ENCODE measurements at places on chromosomes 12 and 14. TPM values are rescaled to one million over a fixed set of nuclear protein-coding genes. Genes with fewer than 3 reads are reported as not detected.

DNA sequence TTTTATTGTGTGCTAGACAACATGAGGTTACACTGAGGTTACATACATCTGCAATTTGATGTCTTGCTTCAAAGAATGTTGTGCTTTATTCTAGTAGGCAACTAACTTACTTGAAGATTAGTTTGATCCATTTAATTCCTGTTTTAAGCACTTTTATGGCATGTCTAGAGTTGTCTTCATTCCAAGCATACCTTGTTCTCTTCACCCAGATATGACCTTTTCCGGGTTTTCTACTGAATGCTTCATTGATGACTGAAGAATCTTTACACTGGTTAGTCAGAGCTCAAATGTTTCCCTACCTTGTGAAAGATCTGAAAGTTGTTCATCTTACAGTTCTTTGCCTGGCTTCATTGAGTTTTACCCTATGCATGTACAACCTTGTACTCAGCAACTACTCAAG, 274.0 kb upstream of the KITLG start:
- DNase-seq: peak; percentile 50
- no peak overlapping the region for H3K4me3 ChIP-seq

TTC8 gene
- polyA plus RNA-seq: 23.0 TPM

DNA sequence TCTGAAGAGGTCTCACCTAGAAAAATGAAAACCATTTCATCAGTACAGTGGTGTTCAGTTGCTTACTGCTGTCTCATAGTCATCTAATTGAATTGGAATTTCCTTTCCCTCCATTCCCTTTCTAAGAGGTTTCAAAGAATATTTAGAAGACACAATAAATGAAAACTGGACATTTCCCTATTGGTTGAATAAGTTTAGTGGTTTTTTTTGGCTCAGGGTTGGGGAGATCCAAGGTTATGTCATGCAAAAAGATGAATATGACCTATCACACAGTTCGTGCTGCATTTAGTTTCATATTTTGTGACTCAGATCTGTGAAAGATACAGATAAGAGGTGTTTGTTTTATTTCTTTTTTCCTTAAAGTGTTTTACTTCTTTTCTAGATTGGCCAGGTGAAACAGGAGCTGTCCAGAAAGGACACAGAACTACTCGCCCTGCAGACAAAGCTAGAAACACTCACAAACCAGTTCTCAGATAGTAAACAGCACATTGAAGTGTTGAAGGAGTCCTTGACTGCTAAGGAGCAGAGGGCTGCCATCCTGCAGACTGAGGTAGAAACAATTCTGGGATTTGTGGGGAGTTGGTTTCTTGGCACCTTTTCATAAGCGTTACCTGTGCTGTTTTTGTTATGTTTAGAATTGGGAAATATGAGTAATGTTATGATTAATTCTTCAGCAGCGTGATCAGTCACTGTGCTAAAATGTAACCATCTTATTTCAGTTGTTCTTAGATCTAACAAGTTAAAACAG, 124.6 kb downstream of the ERC1 start:
- no peaks in the 10 kb centered on the region for H3K4me1 ChIP-seq
- no peaks in the 10 kb centered on the region for H3K36me3 ChIP-seq
- H3K4me3 ChIP-seq: no peak overlapping the region

DNA sequence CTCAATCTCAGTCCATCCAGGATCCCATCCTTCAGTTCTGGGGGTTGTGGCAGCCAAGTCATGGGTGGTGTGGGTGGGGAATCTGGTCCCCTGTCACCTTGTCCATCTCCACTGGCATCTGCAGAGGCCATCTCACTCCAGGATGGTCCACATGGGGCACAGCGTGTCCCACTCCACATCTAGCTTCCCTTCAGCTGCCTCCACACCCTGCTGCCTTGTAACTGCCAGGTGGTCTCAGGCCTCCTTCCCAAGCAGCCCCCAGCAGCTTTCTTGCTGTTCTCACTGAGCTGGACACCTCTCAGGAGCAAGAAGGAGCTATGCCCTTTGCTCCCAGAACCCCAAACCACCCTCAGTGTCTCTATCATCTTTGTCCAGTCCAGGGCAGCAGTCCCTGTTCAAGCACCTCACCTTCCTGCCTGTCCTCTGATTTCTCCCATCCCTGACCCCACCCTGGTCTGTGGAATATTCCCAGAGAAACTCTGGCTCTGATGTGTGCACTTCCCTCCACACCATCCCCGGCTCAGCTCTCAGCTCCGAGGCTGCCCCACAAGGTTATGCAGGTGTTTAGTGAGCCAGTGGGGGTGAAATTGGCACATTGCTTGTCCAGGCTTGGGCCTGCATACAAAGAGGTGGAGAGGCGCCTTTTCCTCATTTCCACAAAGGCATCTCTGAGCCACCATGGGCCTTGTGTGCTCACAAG, 13.7 kb upstream of the DYNC1H1 start:
- no peak overlapping the region for H3K4me3 ChIP-seq
- no peaks in the 10 kb centered on the region for H3K27me3 ChIP-seq
- H3K4me1 ChIP-seq: peaks cover 7% of the 10 kb centered on the region
- no peaks in the 10 kb centered on the region for H3K36me3 ChIP-seq
- H3K27ac ChIP-seq: no peak overlapping the region

DNA sequence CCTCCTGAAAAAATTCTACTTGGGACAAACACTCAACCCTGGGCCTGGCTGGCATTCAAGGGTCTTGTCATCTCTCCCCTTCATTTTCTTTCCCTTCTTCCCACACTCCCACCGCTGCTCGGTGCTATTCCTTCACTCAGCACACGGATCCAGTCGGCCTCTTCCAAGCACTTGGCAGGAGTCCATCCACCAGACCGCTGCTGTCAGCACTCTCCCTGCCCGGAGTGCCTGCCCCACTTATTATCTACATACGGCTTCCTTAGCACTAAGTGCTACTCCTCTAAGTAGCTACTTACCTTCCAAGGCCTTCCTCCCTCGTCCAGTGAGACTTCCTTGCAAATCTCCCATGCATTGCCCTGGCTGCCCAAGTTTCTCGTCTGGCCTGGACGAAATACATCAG, 29.8 kb downstream of the CALM1 start:
- no peak overlapping the region for H3K27ac ChIP-seq
- no peak overlapping the region for H3K4me3 ChIP-seq
- H3K27me3 ChIP-seq: no peaks in the 10 kb centered on the region
- DNase-seq: no peak

GRCh38 chr12:117207675-117208074, 17.4 kb upstream of the FBXO21 start:
- H3K4me1 ChIP-seq: no peaks in the 10 kb centered on the region
- no peak overlapping the region for H3K27ac ChIP-seq
- H3K4me3 ChIP-seq: no peak overlapping the region
- no peaks in the 10 kb centered on the region for H3K27me3 ChIP-seq

DNA sequence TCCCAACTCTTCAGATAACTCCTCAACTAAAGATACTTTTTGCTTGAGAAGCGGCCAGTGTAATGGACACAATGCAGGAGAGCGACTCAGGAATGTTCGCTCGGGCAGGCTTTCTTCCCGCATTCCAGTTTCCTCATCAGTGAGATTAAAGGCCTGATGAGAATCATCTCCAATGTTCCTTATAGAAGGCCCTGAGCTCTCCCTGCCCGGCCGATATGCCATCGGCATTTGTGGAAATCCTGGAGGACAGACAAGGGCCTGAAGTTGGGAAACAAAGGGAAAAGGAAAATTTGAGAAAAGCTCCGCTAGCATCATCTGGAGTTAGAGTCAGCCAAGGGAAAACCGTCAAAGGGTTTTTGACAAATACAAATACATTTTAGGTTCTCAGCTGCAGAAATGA, 38.0 kb upstream of the FOXN3 start:
- H3K27ac ChIP-seq: peak overlapping the region; percentile 44
- H3K27me3 ChIP-seq: no peaks in the 10 kb centered on the region
- H3K4me3 ChIP-seq: no peak overlapping the region
- H3K4me1 ChIP-seq: peaks cover 9% of the 10 kb centered on the region
- DNase-seq: no peak

GRCh38 chr14:92209141-92209540, 87.4 kb downstream of the CPSF2 start:
- no peak for DNase-seq
- no peak overlapping the region for H3K4me3 ChIP-seq
- no peaks in the 10 kb centered on the region for H3K27me3 ChIP-seq
- H3K27ac ChIP-seq: no peak overlapping the region
- no peaks in the 10 kb centered on the region for H3K4me1 ChIP-seq

GRCh38 chr12:119225454-119225853, 46.7 kb downstream of the HSPB8 start:
- H3K27ac ChIP-seq: no peak overlapping the region
- H3K4me1 ChIP-seq: no peaks in the 10 kb centered on the region
- no peaks in the 10 kb centered on the region for H3K36me3 ChIP-seq
- H3K4me3 ChIP-seq: no peak overlapping the region
- peaks cover 4% of the 10 kb centered on the region for H3K27me3 ChIP-seq
- DNase-seq: no peak

- no peak overlapping the region for H3K4me3 ChIP-seq
- peaks cover 69% of the 10 kb centered on the region for H3K4me1 ChIP-seq
- DNase-seq: no peak
- no peaks in the 10 kb centered on the region for H3K36me3 ChIP-seq
- H3K27ac ChIP-seq: peak overlapping the region; percentile 80
Observed at GRCh38 chr14:69632164-69632563, 20.8 kb downstream of the SUSD6 start.

DNA sequence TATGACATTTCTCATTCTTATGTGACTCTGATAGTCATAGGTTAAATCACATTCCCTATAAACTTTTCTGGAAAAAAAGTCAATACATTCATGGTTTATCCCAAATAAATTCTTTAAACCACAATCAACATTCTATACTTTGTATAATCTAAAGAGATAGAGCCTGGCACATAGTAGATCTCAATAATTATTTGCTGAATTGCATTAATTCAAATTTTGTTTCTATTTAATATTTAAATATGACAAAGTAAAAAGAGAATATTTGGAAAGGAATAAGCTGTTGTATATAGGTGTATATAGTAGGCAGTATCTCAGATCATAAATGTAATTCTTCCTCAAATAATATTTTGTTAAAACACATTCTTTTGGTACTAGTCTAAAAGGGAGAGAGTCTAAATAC, 102.2 kb upstream of the USP15 start:
- H3K36me3 ChIP-seq: no peaks in the 10 kb centered on the region
- peaks cover 3% of the 10 kb centered on the region for H3K27me3 ChIP-seq
- no peak overlapping the region for H3K27ac ChIP-seq

DNA sequence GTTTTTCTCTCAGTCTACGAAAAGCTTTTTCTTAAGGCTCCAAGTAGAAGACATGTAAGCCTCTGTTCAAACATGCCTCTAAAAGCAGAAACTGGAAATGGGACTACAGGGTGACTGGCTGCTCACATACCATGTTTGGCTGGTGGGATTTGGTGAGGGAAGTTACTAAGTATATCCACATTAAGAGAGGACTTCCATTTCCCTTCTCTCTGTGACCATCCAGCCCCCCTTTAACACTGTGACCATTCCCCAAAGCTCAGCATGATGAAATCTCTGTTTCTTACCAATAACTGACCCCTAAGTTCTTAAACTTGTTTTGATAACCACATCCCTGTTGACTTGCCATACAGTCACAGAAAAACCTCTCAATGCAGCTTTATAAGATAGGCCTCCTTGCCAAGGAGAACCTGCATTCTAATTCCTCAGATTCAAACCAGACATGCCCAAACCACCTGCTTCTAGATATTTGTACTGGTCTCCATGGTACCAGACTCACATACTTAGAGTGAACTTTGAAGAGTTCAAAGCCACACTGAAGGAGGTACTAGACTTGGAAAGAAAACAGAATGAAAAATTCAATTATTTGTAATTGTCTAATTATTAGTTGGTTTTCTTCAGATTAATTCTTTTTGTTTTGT, 102.2 kb downstream of the VEZT start:
- H3K4me1 ChIP-seq: peaks cover 18% of the 10 kb centered on the region
- H3K36me3 ChIP-seq: no peaks in the 10 kb centered on the region
- peak overlapping the region; percentile 80 for H3K27ac ChIP-seq

DNA sequence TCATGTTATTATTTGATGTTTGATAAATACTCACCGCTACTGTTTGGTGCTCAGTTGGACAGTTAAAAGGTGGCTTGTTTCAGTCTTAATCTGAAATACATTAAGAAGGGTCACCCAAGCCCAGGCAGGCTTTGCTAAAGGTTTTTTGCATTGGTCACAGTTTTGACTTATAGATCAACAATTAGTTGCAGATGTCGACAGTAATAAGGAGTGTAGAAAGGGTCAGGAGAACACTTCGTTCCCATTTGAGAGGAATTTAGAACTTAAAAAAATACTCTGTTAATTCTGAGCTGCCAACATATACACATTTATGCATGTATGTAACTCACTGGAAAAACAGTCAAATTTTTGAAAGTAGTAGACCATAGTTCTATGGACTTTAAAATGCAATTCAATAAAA, 130.3 kb downstream of the TMEM30B start:
- no peaks in the 10 kb centered on the region for H3K27me3 ChIP-seq
- H3K4me3 ChIP-seq: no peak overlapping the region
- DNase-seq: no peak
- H3K4me1 ChIP-seq: peaks cover 6% of the 10 kb centered on the region
- H3K36me3 ChIP-seq: no peaks in the 10 kb centered on the region

TBX3 gene
- 109 TPM for polyA plus RNA-seq

GRCh38 chr14:65019944-65020566, 33.4 kb downstream of the FNTB start:
- H3K4me1 ChIP-seq: no peaks in the 10 kb centered on the region
- no peak overlapping the region for H3K27ac ChIP-seq
- H3K4me3 ChIP-seq: no peak overlapping the region
- H3K36me3 ChIP-seq: no peaks in the 10 kb centered on the region
- peak; percentile 79 for DNase-seq
- H3K27me3 ChIP-seq: no peaks in the 10 kb centered on the region

BIN2 gene
- not detected for polyA plus RNA-seq

DNA sequence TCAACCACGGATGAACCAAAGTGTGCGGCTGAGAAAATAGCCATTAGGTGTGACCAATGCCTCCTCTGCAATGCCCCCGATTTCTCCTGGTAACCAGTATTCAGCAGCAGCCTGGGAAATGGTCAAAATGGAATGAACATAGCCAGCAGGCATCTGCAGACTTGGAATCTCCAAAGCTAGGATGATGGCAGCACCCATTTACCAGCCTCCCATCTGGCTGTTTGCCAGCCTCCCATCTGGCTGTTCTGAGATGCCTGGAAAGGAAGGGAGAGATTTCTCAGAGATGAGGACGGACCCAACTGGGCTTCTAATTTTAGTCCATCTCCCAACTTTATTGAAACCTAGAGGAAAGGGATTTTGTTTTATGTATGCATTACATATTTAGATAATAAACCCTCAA, 16.2 kb downstream of the CLMN start:
- DNase-seq: no peak
- H3K36me3 ChIP-seq: no peaks in the 10 kb centered on the region
- no peaks in the 10 kb centered on the region for H3K27me3 ChIP-seq
- peaks cover 14% of the 10 kb centered on the region for H3K4me1 ChIP-seq
- H3K27ac ChIP-seq: no peak overlapping the region

- no peak overlapping the region for H3K4me3 ChIP-seq
- no peak for DNase-seq
- no peak overlapping the region for H3K27ac ChIP-seq
- no peaks in the 10 kb centered on the region for H3K4me1 ChIP-seq
Observed at GRCh38 chr12:88493636-88494035, 86.6 kb downstream of the KITLG start.

- peaks cover 11% of the 10 kb centered on the region for H3K4me1 ChIP-seq
- H3K36me3 ChIP-seq: no peaks in the 10 kb centered on the region
- H3K4me3 ChIP-seq: no peak overlapping the region
- DNase-seq: no peak
- peak overlapping the region; percentile 71 for H3K27ac ChIP-seq
- no peaks in the 10 kb centered on the region for H3K27me3 ChIP-seq
Observed at GRCh38 chr12:50642761-50643160, 121.1 kb upstream of the ATF1 start.

- H3K27ac ChIP-seq: no peak overlapping the region
- H3K27me3 ChIP-seq: no peaks in the 10 kb centered on the region
- no peak overlapping the region for H3K4me3 ChIP-seq
- no peak for DNase-seq
Observed at GRCh38 chr12:47378907-47379306, 299.1 kb upstream of the AMIGO2 start.

Measured in hepatocyte (in vitro differentiated cells).